ENCODE measurements at places on chromosomes 7 and 10.

- H3K4me3 ChIP-seq = no peak overlapping the region
- no peaks in the 10 kb centered on the region for H3K36me3 ChIP-seq
- no peaks in the 10 kb centered on the region for H3K27me3 ChIP-seq
Observed at GRCh38 chr10:21092683-21093524, 195.8 kb upstream of the NEBL start.

GRCh38 chr7:102933763-102934162 lies 21.0 kb downstream of the LRRC17 start:
- peaks cover 6% of the 10 kb centered on the region for H3K4me1 ChIP-seq
- no peaks in the 10 kb centered on the region for H3K27me3 ChIP-seq
- H3K36me3 ChIP-seq = no peaks in the 10 kb centered on the region

DNA sequence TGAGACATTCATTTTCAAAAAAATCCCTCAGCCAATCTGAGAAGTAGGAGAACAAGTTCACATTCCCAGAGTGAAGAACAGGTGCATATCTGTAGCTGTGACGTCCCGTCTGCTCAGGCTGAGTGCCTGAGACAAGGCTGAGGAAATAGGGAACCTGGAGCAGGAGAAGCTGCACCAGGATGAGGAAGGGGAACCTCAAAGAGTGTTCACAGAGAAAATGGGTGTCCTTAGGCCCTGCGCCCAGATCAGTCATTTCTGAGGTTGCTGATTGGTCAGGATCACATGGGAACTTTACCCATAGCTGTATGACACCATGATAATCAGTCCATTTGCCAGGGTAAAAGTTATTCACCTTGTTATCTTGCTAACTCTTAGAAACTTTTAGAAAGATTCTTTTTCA lies 34.2 kb upstream of the TARP start:
- no peak overlapping the region for H3K4me3 ChIP-seq
- DNase-seq = no peak
- H3K36me3 ChIP-seq = no peaks in the 10 kb centered on the region
- H3K4me1 ChIP-seq = peaks cover 21% of the 10 kb centered on the region

DNA sequence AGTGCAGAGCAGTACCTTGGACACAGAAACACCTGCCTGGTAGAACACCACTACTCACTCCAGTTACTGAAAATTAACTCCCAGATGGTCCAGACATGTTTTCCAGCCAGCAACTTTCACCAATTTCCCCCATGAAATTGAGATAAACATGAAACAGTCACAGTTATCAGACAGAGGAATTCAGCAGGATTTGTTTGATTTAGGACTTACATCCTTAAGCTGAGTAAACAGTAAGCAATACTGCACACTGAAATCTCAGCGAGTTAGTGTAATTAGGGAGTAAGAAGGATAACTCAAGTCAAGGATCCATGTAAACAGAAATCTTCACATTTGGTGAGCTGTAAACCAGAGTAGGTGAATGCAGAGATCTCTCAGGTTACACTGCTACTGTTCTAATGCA lies 353.5 kb downstream of the ELMO1 start:
- H3K4me3 ChIP-seq = no peak overlapping the region
- no peak for DNase-seq
- H3K27me3 ChIP-seq = no peaks in the 10 kb centered on the region
- no peaks in the 10 kb centered on the region for H3K4me1 ChIP-seq
- no peak overlapping the region for H3K27ac ChIP-seq

GRCh38 chr10:75276069-75276872 lies 40.5 kb upstream of the COMTD1 start:
- no peak overlapping the region for H3K4me3 ChIP-seq
- H3K4me1 ChIP-seq = no peaks in the 10 kb centered on the region
- H3K27me3 ChIP-seq = no peaks in the 10 kb centered on the region
- peak; percentile 39 for DNase-seq
- H3K27ac ChIP-seq = no peak overlapping the region
- no peaks in the 10 kb centered on the region for H3K36me3 ChIP-seq

All from common myeloid progenitor, CD34-positive (primary cell).